ENCODE measurements at places on chromosomes 3 and 15.

DNA sequence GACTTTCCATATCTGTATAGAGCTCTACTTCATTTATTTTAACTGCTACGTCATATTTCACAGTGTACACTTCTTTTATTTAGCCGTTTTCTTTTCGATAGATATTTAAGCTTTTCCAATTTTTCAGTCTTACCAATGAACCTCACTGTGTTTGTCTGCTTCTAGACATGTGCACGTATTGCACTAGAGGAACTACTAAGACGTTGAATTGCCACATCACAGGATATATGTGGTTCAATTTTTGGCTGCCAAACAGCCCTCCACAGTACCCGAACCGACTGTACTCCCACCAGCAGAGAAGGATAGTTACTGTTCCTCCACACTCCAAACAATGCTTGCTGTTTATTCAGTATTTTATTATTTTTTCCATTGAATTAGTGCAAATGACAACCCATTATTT, 2.0 kb downstream of the NR1I2 start:
- DNase-seq, result peak; percentile 10

GRCh38 chr3:87621667-87622066, 345.3 kb upstream of the POU1F1 start:
- no peak for DNase-seq

- DNase-seq, result no peak
These were observed 15.4 kb downstream of the SH3BP5 start for GRCh38 chr3:15316998-15317435.

DNA sequence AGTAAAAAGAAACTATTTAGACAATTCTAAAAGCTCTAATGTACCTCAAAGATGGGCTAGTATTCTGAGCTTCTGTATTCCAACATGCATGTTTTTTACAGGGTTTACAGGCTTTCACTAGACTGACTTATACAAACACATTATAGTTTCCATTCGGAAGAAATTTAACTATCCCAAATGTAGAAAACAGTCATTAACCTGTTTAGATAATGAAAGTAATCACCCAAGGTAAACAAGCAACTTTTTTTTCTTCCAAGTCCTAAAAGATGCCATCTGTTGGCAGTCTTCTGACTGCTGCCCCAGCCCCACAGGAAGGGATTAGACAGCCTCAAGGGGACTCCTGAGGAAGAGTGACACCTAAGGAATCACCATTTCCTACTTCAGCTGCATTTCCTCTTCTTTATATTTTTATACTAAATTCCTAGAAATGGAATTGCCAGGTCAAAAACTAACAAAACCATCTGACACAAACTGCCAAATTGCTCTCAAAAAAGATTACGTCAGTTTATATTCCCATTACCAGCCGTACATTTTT, 25.5 kb downstream of the SIN3A start:
- DNase-seq, result no peak

GRCh38 chr3:21754839-21755238, 3.8 kb upstream of the ZNF385D start:
- no peak for DNase-seq

DNA sequence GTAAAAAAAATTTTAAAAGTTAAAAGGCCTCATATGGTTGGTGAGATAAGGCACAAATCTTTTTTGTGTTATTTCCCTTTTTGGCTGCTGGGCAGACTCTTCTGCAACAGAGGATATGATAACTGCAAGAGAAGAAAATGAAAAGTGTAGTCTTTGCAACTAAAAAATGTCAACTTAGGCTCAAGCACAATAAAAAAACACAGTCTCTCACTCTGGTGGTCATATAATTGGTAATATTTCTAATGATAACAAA, 15.4 kb downstream of the COMMD2 start:
- DNase-seq, result no peak

- DNase-seq, result no peak
These were observed 286.4 kb downstream of the ZIC4 start for GRCh38 chr3:147119989-147120388.

- no peak for DNase-seq
These were observed 138.4 kb downstream of the ATG7 start for GRCh38 chr3:11410564-11410963.

- no peak for DNase-seq
These were observed 361.6 kb downstream of the RBMS3 start for GRCh38 chr3:29642393-29643033.

- DNase-seq, result no peak
These were observed 187.4 kb upstream of the LINGO1 start for GRCh38 chr15:77819851-77820728.

Measured in SIG-M5 (cell line).